ENCODE measurements at places on chromosomes 7 and 10.

GRCh38 chr10:83666762-83667161 is 472.5 kb upstream of the GHITM start:
- H3K27ac ChIP-seq = no peak overlapping the region
- DNase-seq = no peak
- no peaks in the 10 kb centered on the region for H3K4me1 ChIP-seq
- H3K4me3 ChIP-seq = no peak overlapping the region
- no peaks in the 10 kb centered on the region for H3K36me3 ChIP-seq

DNA sequence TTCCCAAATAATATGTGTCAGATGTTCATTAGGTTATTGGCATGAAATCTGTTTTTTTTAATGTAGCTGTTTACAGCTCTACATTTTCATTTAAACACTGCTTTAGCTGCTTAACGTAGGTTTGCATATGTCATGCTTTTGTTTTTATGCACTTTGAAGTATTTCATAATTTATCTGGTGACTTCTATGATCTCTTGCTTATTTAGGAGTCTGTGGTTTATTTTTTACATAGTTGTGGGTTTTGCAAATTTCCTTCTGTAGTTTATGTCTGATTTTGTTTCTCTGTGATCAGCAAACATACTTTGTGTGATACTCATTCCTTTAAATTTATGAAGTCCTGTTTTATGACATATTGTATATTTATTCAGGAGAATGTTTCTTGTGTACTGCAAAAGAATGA is 606.5 kb upstream of the PFKP start:
- no peaks in the 10 kb centered on the region for H3K4me1 ChIP-seq
- no peaks in the 10 kb centered on the region for H3K36me3 ChIP-seq
- no peaks in the 10 kb centered on the region for H3K27me3 ChIP-seq
- no peak overlapping the region for H3K27ac ChIP-seq
- no peak overlapping the region for H3K4me3 ChIP-seq

DNA sequence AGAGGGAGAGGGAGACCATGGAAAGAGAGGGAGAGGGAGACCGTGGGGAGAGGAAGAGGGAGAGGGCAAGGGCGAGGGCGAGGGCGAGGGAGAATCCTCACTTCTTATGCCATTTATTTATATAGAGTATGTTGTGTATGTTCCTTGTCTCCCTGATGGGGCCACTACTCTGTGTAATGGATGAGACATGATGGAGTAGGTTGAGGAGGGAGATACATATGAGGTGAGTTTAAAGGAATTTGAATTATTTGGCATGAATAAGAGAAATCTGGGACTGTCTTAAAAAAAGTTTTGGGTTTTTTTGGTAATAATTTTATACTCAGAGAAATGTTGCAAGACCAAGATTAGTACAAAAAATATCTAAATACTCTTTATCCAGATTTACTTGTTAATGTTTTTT is 20.1 kb downstream of the CCSER2 start:
- no peaks in the 10 kb centered on the region for H3K4me1 ChIP-seq
- DNase-seq = no peak
- H3K36me3 ChIP-seq = no peaks in the 10 kb centered on the region
- H3K27me3 ChIP-seq = no peaks in the 10 kb centered on the region

- H3K36me3 ChIP-seq = no peaks in the 10 kb centered on the region
- no peak for DNase-seq
- no peak overlapping the region for H3K4me3 ChIP-seq
- H3K4me1 ChIP-seq = peaks cover 3% of the 10 kb centered on the region
Measured at GRCh38 chr10:97047788-97048187, 138.0 kb downstream of the SLIT1 start.

GRCh38 chr10:103985726-103986125 is 18.8 kb downstream of the SLK start:
- DNase-seq = no peak
- H3K27me3 ChIP-seq = no peaks in the 10 kb centered on the region
- H3K4me3 ChIP-seq = no peak overlapping the region
- no peaks in the 10 kb centered on the region for H3K36me3 ChIP-seq

GRCh38 chr7:134078991-134079390 is 48.1 kb upstream of the LRGUK start:
- no peak overlapping the region for H3K27ac ChIP-seq
- H3K36me3 ChIP-seq = no peaks in the 10 kb centered on the region
- H3K27me3 ChIP-seq = no peaks in the 10 kb centered on the region
- no peak overlapping the region for H3K4me3 ChIP-seq

- H3K27me3 ChIP-seq = no peaks in the 10 kb centered on the region
- H3K4me3 ChIP-seq = no peak overlapping the region
- no peak overlapping the region for H3K27ac ChIP-seq
- DNase-seq = peak; percentile 31
- H3K4me1 ChIP-seq = peaks cover 29% of the 10 kb centered on the region
- H3K36me3 ChIP-seq = no peaks in the 10 kb centered on the region
Measured at GRCh38 chr7:93374345-93374940, 142.3 kb downstream of the VPS50 start.

GRCh38 chr10:61164458-61165160 is 220.6 kb upstream of the RHOBTB1 start:
- DNase-seq = no peak
- no peaks in the 10 kb centered on the region for H3K27me3 ChIP-seq
- H3K27ac ChIP-seq = no peak overlapping the region
- H3K4me1 ChIP-seq = no peaks in the 10 kb centered on the region
- H3K4me3 ChIP-seq = no peak overlapping the region
- no peaks in the 10 kb centered on the region for H3K36me3 ChIP-seq

GRCh38 chr10:29610876-29611647 is 23.7 kb downstream of the SVIL start:
- H3K27me3 ChIP-seq = no peaks in the 10 kb centered on the region
- no peaks in the 10 kb centered on the region for H3K36me3 ChIP-seq
- no peak overlapping the region for H3K4me3 ChIP-seq
- no peaks in the 10 kb centered on the region for H3K4me1 ChIP-seq

DNA sequence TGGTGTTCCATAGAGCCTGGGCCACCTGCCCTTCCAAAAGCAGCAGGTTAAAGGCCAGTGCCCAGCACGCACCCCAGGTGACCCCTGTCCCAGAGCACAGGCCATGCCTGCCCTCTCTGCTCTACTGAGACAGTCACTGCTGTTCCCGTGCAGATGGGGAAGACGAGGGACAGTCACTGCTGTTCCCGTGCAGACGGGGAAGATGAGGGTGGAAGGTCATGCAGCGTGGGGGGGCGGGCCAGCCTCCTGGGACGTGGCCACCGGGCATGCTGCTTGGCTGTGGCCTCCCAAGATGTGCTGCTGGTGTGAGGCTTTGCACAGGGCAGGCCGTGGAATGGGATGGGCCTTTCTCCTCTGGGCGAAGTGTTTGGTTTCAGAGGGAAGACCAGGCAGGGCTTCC is 18.4 kb downstream of the LRRC27 start:
- no peak for DNase-seq
- H3K36me3 ChIP-seq = no peaks in the 10 kb centered on the region
- no peaks in the 10 kb centered on the region for H3K27me3 ChIP-seq
- H3K4me3 ChIP-seq = no peak overlapping the region
- no peak overlapping the region for H3K27ac ChIP-seq

- H3K27ac ChIP-seq = no peak overlapping the region
- no peaks in the 10 kb centered on the region for H3K4me1 ChIP-seq
- H3K36me3 ChIP-seq = no peaks in the 10 kb centered on the region
- no peak overlapping the region for H3K4me3 ChIP-seq
Measured at GRCh38 chr7:157952841-157953645, 616.2 kb downstream of the DNAJB6 start.

GRCh38 chr7:37027104-37027503 is 302.8 kb upstream of the AOAH start:
- H3K36me3 ChIP-seq = peaks cover 18% of the 10 kb centered on the region
- H3K27ac ChIP-seq = no peak overlapping the region
- H3K4me1 ChIP-seq = no peaks in the 10 kb centered on the region
- no peaks in the 10 kb centered on the region for H3K27me3 ChIP-seq
- no peak overlapping the region for H3K4me3 ChIP-seq
- no peak for DNase-seq

- DNase-seq = peak; percentile 85
Measured at GRCh38 chr10:58384095-58384494, 1.1 kb upstream of the TFAM start.

- H3K36me3 ChIP-seq = no peaks in the 10 kb centered on the region
- peaks cover 21% of the 10 kb centered on the region for H3K27me3 ChIP-seq
- DNase-seq = no peak
- peaks cover 12% of the 10 kb centered on the region for H3K4me1 ChIP-seq
- H3K27ac ChIP-seq = no peak overlapping the region
Measured at GRCh38 chr10:125165584-125166573, 5.5 kb upstream of the CTBP2 start.

DNA sequence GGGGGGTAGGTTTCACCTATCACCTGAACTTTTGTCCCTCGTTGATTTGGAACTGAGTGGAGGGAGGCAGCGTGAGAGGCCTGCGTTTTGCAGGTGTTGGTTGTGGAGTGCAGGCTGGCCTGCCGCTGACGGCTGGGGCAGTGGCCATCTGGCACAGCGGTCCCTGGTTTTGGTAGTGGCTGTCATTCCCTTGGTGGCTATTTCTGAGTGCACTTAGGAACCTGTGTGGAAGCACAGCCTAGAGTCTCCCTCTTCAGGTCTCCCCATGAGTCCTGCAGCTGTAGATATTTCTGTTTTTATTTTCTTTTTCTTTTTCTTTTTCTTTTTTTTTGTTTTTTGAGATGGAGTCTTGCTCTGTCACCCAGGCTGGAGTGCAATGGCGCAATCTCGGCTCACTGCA is 129.2 kb downstream of the CUL2 start:
- H3K27me3 ChIP-seq = no peaks in the 10 kb centered on the region
- no peak overlapping the region for H3K4me3 ChIP-seq
- no peak overlapping the region for H3K27ac ChIP-seq
- H3K4me1 ChIP-seq = no peaks in the 10 kb centered on the region

GRCh38 chr10:113183573-113183972 is 233.5 kb downstream of the TCF7L2 start:
- H3K4me3 ChIP-seq = no peak overlapping the region
- no peak for DNase-seq
- no peaks in the 10 kb centered on the region for H3K4me1 ChIP-seq
- H3K36me3 ChIP-seq = no peaks in the 10 kb centered on the region

DNA sequence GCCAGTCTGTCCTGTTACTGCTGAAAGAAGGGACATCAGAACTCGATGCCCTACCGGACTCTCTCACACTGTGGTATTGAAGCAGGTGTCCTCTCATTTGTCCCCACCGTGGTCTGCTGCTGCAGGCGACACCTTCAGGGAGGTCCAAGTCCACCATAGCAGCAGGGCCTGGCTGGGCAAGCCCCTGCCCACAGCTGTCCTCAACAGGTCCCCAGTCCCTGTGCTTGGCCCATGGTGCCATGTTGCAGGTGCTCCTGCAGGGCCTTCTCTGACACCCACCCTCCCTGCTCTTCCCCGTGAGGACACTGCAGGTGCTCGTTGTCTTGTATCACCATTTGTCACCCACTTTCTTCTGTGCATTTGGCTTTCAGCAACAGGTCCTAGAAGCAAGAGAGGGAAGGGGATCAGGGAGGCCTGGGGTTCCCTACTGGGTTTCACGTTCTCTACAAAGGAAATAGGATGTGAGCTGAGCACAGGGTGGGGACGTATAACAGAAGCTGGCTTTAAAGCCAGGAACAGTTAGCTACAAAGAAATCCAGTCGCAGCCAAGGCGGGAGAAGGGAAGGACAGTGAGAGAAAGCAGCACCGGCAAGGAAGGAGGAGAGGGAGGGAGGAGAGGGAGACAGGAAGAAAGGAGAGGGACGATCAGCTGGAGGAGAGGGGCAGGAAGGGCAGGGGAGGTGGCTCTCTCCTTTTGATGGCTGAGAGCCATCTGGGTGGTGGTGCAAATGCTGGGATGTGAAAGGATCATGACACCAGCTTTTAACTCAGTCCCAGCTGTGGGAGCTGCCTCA is 117.7 kb upstream of the FRMD4A start:
- H3K27me3 ChIP-seq = no peaks in the 10 kb centered on the region
- H3K36me3 ChIP-seq = no peaks in the 10 kb centered on the region
- H3K4me3 ChIP-seq = no peak overlapping the region

- H3K27ac ChIP-seq = no peak overlapping the region
- no peaks in the 10 kb centered on the region for H3K36me3 ChIP-seq
- H3K4me1 ChIP-seq = no peaks in the 10 kb centered on the region
- DNase-seq = no peak
- no peak overlapping the region for H3K4me3 ChIP-seq
Measured at GRCh38 chr7:155885167-155886155, 73.2 kb upstream of the SHH start.

GRCh38 chr10:129756912-129757901 is 206.9 kb downstream of the EBF3 start:
- H3K36me3 ChIP-seq = no peaks in the 10 kb centered on the region
- H3K4me3 ChIP-seq = no peak overlapping the region

Measured in B cell (primary cell).